ENCODE measurements at places on chromosomes 3 and 15.

DNA sequence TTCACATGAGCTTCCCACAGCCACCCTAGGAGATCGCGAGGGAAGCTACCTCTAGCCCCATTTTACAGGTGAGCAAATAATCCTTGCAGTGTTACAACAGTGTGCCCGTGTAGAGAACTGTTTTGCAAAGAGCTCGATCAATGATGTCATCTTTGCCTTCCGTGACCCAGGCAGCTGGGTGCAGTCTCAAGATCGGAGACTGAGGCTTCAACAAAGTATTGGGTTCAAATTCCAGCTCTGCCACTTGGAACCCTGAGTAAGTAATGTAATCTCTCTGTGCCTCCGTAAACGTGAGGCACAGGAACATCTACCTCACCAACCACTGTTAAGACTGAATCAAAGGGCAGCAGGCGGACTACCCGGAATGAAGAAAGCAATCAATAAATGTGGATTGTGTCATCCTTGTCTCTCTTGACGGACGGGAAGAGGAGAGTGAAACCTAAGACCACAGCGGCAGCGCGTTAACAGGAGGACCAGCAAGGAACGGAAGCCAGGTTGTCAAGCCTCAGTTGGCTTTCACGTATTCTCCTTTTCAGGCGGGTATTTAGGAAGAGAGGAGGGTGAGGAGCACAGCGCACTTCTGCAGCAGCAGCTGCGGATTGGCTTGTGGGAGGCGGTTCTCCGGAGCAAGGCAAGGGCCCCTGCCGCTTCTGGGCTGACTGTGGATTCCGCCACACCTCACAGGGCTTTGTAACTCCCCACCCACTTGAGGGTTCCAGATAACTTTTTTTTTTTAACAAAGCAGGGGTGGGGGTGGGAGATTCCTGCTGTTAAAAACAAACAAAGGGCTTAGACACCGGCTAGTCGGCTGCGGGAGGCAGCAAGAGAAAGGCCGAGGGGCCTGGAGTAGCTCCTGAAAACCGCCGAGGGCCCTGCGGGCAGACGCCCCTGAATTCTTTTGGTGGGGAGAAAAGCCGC is 1.5 kb upstream of the SMAD3 start:
- no peak for DNase-seq

GRCh38 chr3:9130345-9131305 is 118.8 kb downstream of the SRGAP3 start:
- DNase-seq: no peak

GRCh38 chr3:63642488-63642887 is 10.0 kb upstream of the SNTN start:
- DNase-seq: no peak

- DNase-seq: no peak
Measured at GRCh38 chr3:113844622-113845222, 6.1 kb downstream of the GRAMD1C start.

DNA sequence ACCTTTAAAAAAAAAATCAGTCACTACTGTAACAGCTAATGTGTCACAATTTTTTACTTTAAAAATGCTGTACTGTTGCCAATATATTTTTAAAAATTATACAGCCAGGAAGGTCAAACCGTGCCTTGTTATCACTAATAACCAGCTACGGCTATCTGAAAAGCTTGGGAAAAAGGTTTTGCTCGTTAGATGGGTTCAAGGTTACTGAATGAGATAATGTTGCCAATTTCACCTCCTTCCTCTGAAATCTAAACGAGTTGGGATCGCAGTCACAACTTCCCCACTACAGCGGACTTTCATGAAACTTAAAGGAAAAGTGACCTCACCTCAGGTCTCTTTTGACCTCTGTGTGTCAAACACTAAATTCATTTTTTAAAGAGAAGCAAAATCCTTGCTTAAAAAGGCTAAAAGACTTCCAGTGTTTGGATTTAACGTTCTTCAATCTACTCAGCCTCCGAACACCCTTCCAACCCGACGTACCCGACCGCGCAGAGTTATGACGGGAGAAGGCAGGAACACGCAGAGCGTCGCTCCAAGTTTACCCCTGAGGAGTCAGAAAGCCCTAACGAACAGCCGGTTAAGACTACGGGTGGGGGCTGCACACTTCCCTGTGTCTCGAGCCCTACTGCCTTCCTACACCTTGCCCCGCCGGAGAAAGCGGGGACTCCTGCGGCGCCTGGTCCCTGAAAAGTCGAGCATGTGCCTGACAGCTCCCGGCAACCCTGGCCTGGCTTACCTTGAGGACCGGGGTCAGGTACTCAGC is 860 bp downstream of the ATG3 start:
- DNase-seq: peak; percentile 63

GRCh38 chr15:85415783-85416182 is 35.4 kb downstream of the AKAP13 start:
- DNase-seq: no peak

- DNase-seq: no peak
Measured at GRCh38 chr3:23607184-23607847, 198.4 kb upstream of the UBE2E1 start.

DNA sequence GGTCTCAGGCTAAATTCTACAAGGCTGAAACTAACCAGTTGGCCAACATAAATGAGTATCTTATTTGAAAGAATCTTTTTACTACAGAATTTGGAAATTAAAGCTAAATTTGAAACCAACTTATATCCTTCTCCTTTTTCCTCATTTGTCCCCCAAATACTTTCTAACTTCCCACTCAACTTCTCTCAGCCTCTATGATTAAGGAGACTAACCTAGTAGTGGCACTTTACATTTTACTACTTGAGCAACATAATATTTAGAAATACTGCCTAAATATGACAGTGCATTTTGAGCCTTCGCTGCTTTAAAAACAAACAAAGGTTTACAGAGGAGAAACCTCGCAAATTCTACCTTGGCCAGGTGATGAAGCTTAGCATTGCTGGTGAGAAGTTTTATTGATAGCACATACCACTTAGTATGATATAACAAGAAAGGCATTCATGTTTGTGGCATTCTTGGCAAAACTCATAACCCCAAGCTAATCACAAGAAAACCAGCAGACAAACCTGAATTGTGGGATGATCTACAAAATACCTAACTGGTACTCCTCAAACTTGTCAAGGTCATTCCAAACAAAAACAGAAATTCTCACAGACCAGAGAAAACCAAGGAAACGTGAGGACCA is 432.1 kb upstream of the CFAP20DC start:
- no peak for DNase-seq

DNA sequence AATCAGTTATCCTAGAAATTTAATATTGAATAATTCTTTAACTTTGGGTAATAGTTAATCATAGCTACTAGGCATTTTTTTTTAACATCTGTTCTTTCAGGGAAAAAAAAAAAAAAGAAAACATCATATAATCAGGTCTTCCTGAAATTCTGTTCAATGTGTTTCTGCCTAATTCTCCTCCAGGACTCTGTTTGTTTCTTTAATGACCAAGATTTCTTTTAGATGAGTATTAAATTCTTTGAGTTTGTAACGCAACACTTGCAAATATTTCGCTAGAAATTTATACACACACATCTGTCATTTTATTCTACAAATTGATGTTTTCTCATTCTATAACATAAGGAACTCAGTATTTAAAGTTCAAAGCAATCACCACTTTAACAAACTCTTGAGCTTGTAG is 56.7 kb downstream of the ALCAM start:
- DNase-seq: no peak

GRCh38 chr15:44207643-44208042 is 12.6 kb upstream of the FRMD5 start:
- no peak for DNase-seq

GRCh38 chr3:120153294-120153693 is 59.0 kb upstream of the GSK3B start:
- no peak for DNase-seq

DNA sequence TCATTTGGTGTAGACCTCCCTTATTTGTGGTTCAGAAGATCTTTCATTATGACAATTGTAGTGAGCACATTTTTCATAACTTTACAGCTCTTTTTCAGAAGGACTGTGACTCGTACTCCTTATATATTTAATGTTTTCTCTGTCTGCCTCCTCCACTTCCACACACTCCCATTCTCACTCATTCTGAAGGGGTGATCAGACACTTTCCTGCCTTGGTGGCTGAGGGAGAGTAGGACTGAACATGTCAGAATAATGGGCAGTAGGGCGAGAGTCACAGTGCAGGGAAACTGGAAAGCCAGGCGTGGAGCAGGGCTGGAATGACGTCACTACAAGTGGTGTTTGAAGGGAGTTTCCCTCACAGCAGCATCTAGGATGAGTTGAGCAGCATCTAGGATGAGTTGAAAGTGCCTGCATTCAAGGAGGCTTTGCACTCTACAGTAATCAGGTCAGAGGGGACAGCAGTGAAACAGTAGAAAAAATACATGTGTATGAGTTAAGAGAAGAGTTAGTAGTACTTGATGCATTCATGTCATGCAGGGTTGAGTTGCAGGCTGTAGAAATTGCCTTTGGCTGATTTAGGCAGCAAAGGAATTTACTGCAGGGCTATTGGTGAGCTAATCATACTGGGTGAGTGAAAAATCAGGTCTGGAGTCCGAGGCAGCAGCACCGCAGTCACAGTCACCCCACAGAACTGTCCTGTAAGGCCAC is 36.3 kb upstream of the FBXL22 start:
- peak; percentile 20 for DNase-seq

All from stimulated activated CD4-positive, alpha-beta T cell treated with anti-CD3 and anti-CD28 coated beads, TNF-alpha, amount 100 ng/mL, for 24 hours (primary cell).